ENCODE measurements at places on chromosomes 13 and 19. TPM values are rescaled to one million over a fixed set of nuclear protein-coding genes. Genes with fewer than 3 reads are reported as not detected.

DNA sequence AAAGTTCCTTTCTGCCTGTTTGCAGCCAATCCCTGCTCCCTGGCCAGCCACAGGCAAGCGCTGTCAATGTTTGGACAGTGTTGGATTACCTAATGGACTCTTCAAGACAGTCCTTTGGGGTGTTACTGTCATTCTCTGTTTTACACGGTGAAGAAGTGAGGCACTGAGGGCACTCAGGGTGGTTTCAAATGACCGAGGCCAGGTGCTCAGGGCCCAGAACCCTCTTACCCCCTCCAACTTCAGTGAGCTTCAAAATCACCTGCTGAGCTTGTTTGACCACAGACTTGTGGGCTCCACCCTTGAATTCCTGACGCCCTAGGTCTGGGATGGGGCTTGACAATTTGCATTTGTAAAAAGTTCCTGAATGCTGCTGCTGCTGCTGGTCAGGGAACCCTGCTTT lies 97.9 kb downstream of the GGACT start:
- no peak for DNase-seq

GRCh38 chr19:1407528-1408299 lies at the start of gene DAZAP1:
TSS of gene DAZAP1 (plus strand) at chr19:1407586. CDS start at chr19:1407774, 188 bp downstream.
- DNase-seq = no peak

DNA sequence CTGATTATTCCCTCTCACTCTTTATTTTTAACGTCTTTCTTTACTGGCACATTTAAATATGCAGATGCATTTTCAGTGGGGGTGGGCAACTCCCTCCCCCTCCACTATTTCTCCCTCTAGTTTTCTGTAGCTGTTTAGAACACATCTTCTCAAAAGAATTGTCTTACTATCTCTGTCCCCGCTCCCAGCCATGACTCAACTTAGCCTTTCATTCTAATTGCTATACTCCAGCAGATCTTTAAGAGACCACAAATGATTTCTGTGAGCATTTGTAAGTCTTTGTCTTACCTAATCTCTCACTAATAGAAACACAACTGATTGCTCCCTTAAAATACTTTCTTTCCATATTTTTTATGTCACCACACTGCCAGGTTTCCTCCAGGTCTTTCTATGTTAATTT lies 350.9 kb downstream of the SPRY2 start:
- DNase-seq = no peak

DNA sequence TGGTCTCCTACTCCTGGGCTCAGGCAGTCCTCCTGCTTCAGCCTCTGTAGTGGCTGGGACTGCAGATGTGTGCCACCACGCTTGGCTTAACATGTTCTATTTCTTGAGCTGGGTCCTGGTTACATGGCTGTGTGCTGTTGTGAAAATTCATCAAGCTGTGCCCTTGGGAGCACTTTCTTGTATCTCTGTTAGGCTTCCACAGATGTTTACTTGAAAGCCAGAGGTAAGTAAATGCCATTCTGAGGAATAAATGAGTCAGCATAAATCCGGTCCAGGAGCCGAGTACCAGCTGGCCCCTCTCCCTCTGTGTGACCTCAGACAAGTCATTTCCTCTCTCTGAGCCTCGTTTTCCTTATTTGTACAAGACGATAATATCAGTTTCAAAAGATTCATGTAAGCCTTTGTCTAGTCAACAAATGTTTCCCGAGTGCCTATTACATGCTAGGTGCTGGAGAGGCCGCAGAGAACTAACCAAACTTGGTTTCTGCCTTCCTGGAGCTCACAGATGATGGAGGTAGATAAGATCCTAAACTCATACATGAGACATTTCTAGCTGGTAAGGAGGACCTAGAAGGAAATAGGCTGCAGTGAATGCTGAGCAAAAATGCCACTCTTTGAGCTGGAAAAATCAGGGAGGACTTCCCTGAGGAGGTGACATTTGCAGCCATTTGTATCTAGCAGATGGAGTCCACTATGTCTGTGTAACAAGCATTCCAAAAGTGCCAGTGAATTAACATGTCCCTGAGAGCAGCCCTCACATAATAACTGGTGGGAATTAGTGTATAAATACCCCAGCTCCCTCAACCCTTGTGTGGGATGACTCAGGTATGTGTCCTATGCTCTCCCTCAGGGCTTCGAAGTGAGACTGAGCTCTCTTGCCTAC lies 2.7 kb upstream of the RASAL3 start:
- DNase-seq = no peak

DNA sequence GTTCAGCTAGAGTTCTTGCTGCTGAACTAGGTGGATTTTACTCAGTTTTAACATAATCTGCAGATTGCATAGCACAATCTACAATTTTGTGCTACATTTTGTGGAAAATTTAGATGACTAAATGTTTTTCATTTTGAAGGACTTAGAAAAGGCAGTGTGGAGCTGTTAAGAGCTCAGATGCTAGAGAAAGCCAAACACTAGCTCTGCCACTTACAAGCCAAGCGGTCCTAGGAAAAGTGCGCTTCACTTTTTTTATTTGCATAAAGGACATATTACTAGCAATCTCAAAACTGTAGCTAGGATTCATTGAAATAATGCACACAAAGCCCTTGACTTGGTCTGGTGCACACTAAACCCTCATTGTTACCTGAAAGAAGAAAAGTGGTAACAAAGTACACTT lies 8.1 kb upstream of the CSNK1A1L start:
- DNase-seq = no peak

- DNase-seq = no peak
Observed at GRCh38 chr13:95552539-95553441, at the start of gene CLDN10. TSS of gene CLDN10 (plus strand) at chr13:95552720. CDS start at chr13:95552754, 34 bp downstream.

SOX1 gene
- total RNA-seq = not detected

DNA sequence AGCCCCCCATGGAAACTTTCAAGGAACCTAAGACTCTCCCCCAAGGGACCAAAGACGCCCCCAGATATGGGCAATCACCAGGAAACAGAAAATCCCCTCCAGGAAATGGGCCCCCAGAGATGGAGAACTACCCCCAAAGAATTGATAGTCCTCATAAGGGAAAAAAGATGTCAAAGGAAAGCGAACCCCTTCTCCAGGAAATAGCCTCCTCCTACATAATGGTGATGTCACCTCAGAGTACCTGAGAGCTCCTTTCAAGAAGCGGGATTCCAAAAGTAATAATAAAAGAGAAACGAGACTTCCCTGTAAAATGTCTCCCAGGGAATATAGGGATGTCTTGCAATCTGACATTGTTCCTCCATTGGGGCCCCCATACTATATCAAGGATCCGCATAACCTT lies 1.1 kb downstream of the CDKN2D start:
- DNase-seq = no peak

DNA sequence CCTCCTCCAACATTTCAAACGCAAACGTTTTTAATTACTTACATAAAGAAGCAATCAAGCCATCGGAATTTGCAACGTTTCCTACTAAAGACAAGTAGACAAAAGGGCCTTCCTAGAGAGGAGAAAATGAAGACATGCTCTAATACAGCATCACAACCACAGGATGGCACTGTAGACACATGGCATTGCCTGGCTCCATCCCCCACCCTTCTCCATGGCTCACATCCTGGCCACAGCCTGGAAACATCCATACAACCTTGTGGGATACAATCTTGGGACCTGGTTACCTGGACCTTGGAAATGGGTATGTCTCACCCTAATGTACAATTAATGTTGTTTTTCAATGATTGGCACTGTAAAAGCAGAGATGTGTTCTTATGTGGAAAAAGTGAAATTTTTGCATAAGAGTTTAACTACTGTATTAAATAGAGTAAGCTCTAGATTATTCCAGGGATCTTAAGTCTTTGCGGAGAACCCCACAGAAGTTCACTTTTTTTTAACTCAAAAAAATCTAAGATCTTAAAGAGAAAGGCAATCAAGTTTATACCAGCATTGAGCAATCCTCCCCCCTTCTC lies 21.5 kb downstream of the EBPL start:
- no peak for DNase-seq

C19orf25 gene
- 19.8 TPM for total RNA-seq

GRCh38 chr19:44694184-44694579 lies 4.8 kb upstream of the CEACAM16 start:
- DNase-seq = no peak

GRCh38 chr13:85166891-85167290 lies 632.3 kb downstream of the SLITRK6 start:
- no peak for DNase-seq

Data from liver (tissue), 10 donors.